ENCODE measurements at places on chromosomes 13 and 19.

GRCh38 chr13:114130131-114130836, 2.1 kb downstream of the RASA3 start:
- DNase-seq: no peak

- no peak for DNase-seq
Measured at GRCh38 chr13:114067381-114067885, 65.0 kb downstream of the RASA3 start.

- no peak for DNase-seq
Measured at GRCh38 chr19:53730391-53730790, 93.7 kb downstream of the NLRP12 start.

- DNase-seq: peak; percentile 46
Measured at GRCh38 chr13:57624565-57625435, 6.7 kb upstream of the PCDH17 start.

GRCh38 chr19:46288896-46289588, 7.8 kb upstream of the HIF3A start:
- DNase-seq: peak; percentile 3

All from DMS 273 treated with DMSO at 0.1 percent for 48 hours (cell line).